ENCODE measurements at places on chromosomes 7 and 10. TPM values are rescaled to one million over a fixed set of nuclear protein-coding genes. Genes with fewer than 3 reads are reported as not detected.

- no peak for DNase-seq
Observed at GRCh38 chr7:83276250-83276649, 113.6 kb upstream of the PCLO start.

GRCh38 chr7:76056241-76056640, 8.3 kb downstream of the MDH2 start:
- no peak for DNase-seq

- DNase-seq = peak; percentile 51
Observed at GRCh38 chr10:86654411-86655172, at the start of gene OPN4. TSS of gene OPN4 (plus strand) at chr10:86654547. CDS start at chr10:86654784, 237 bp downstream.

DNA sequence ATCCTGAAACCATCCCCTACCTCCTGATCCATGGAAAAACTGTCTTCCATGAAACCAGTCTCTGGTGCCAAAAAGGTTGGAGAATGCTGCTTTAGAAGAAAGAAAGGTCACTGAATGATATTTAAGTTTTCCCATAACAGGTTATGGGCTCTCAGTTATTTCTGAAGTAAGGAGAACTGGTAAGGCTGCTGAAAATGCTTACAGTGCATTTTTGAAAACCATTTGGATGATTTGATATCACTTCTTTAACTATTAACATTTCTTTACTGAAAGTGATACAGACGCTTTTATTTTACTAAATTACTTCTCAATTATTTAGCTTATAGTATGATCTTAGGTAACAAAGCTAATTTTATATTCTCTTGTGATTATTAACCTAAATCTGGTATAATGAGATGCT, 1094.4 kb upstream of the C7orf33 start:
- no peak for DNase-seq

DNA sequence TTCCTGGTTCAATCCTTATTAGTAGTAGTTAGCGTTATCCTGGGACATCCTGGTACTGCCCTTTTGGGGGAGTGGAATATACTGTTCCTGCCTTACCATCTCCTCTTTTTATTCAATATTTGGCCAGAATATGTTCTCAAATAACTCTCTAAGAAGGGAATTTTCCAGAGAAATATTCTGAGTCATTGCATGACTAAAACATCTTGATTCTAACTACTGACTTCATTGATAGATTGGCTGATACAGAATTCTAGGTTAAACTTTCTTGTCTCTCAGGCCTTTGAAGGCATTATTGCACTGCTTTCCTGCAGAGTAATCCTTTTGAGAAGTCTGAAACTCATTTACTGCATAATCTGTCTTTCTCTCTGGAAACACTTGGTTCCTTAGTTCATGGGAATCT, 275.5 kb upstream of the DGKB start:
- DNase-seq = no peak

- no peak for DNase-seq
Observed at GRCh38 chr10:103042129-103042528, 124.0 kb downstream of the CNNM2 start.

- no peak for DNase-seq
Observed at GRCh38 chr10:129847741-129848483, 116.2 kb downstream of the EBF3 start.

DNA sequence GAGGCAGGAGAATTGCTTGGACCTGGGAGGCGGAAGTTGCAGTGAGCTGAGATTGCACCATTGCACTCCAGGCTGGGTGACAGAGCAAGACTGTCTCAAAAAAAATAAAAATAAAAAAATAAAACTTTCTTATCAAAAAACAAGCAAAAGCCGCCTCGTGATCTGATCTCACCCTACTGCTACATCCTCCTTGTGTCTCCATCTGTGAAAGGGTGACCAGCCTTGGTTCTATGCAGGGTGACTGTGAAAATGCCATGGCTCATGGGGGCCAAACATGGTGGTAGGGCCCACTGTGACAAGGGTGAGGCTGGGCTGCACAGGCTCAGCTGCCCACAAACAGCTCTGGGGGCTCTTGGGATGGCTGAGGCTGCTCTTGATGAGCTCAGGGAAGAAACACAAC, 968 bp upstream of the OPN4 start:
- DNase-seq = no peak

Gene ABCA13
- not detected for total RNA-seq

Gene STEAP1
- total RNA-seq = 1.4 TPM

Gene TMEM229A
- not detected for total RNA-seq

Measured in Right ventricle myocardium inferior (tissue), 1 donor.